ENCODE measurements at places on chromosomes 5 and 9.

DNA sequence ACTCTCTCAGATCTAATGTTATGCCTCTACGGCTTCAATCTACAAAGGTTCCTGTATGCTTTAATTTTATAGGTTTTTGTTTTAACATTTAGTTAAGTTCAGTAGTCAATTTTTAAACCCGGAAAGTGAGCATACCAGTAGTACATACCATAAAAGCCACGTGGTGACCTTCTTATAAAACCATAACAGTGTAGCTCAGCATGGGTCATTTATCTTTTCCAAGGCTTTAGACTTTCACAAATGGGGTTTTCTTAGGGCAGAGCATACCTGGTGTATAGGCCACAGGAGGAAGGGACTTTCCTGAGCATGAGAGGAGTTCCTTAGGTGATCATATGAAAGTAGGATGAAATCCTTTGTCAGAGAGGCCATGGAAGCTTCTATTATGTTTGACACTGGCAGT lies 23.2 kb downstream of the ECM2 start:
- DNase-seq: no peak

GRCh38 chr5:71529682-71530081 lies 57.5 kb upstream of the MCCC2 start:
- no peak for DNase-seq

DNA sequence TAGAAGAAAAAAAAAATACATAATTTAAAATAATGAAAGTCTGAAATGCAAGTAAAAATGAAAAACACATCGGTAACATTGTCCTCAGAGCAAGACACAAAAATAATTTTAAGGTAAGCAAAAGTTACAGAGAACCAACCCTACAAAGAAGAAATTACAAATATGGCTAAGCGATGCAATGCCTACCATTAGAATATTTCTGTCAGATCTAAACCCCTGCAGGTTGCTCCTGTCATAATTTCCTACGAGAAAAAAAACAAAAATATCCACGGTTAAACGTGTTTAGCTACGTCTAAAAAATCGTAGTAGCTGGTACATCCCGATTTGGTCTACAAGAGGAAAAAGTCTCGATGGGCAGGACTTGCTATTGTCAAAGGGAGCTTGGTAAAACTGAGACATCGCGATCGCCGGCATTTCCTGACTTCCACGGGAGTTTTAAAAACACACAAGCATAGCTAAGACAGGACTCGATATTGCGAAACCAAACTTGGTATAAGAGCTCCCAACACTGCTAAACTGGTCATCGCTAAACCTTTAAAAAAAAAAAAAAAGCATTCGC lies 1.1 kb upstream of the ANXA2R start:
- DNase-seq: peak; percentile 75

DNA sequence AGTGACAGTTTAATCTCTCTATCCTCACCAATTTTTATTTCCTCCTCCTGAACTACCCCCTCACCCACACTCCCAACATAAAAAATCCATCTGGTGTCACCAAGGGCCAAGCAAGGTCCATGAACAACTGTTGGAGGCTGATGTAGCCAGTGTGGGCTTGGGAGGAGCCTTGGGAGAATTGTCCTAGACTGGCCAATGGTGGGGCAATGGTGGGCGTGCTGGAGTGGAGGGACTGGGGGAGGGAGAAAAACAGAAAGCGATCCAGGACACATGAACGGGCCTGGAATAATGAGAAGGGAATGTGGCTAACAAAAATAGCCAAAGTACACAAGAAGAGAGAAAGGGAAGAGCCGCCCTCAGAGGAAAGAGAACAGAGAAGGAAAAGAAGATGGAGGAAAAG lies 272.6 kb downstream of the ENC1 start:
- DNase-seq: no peak

DNA sequence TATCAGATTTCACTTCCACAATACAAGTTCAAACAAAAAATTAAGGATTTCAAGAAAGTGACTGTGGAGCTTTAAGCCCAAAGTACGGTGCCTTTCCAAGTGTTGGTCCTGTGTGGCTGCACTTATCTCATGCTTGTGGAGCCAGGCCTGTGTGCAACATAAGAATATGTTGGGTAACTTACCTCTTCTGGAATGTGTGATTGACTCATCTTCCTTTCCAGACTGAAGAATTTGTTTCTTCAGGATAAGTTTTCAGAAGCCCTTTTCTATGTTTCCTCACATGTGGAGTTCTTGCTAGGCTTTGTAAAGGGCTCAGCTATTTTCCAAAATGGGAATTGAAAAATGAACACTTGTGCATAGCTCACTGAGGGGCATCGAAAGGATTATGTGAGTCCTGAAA lies 485.1 kb upstream of the PAPPA start:
- no peak for DNase-seq

- DNase-seq: no peak
These were observed 1.9 kb downstream of the LMNB1 start for GRCh38 chr5:126778675-126779403.
